Stimulated activated CD4-positive, alpha-beta T cell treated with anti-CD3 and anti-CD28 coated beads, TNF-alpha, amount 100 ng/mL, for 4 hours (primary cell): ENCODE measurements at places on chromosomes 5 and 9.

DNA sequence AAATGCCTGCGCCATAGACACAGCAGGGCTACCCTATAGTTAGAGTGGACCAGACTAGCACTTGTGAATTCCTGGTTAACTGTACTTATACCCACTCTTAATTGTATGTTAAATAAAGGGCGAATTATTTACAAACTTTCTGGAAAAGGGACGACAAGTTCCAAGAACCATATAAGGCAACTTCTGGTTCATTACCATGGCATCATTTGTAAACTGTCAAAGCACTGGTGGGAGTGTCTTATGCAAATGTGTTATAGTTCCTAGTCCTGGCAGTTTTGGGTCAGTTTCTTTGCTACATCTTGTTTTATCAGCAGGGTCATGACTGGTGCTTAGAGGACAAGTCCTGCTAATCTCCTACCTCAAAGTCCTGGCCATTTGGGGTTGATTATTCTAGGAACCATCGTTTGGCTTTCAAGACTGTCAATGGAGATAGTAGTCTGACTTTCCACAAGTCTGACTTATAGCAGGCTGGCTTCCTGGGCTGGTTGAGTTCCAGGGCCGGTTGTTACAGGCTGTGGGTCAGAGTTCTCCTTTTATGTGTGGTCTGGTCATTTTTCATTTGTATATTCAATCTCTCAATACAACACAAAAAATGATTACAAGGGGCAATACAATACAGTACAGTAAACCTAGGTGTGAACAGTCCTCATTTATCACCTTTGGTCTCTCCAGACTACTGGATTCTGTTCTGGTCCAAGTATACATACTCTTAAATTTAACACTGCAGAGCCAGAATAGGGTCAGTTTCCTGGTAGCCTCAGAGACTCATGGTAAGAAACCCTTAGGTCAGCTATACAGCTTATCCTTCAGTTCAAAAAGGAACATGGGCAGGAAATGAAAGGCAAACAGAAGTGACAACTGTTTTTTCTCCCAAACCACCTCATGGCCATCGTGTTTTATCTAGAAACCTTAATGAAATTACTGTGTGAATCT, 8.3 kb upstream of the CFAP95 start:
- DNase-seq, result no peak

DNA sequence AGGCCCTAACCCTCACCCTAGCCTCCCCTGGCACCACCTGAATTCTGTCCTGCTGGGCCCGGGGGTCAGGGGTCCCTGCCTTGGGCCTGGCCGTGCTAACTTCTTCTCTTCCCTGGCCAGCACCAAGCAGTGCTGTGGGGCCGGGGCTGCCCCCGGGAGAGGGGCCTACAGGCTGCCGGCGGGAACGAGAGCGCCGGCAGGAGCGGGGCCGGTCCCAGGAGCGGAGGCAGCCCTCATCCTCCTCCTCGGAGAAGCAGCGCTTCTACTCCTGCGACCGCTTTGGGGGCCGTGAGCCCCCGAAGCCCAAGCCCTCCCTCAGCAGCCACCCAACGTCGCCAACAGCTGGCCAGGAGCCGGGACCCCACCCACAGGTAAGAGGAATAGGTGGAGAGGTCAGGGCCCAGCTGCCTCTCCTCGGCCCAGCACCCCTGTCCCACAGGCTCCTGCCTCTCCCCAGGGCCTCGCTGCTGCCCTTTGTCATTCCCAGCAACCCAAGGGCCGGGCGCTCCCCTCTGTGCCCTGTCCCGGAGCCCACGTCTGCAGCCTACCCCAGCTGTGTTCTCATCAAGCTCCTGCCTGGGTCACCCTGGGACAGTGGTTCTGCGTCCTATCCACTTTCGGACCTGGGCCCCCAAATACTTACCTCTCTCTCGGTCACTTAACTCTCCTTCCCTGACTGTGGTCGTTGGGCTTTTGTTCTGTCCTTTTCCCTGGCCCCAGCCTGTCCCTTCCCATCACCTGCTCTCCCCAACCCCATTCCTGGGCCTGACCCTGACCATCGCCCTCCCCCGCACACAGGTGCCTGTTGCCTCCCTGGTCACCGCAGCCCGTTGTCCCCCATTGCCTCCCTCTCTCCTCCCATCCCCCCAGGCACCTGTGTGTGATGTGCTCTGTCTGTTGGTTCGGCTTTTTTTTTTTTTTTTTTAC, 243.2 kb downstream of the CACNA1B start:
- no peak for DNase-seq

- no peak for DNase-seq
These were observed 1158.8 kb upstream of the DMAC1 start for GRCh38 chr9:8958358-8958757.

- DNase-seq, result no peak
These were observed 223.7 kb downstream of the DMRT2 start for GRCh38 chr9:1273859-1274258.

DNA sequence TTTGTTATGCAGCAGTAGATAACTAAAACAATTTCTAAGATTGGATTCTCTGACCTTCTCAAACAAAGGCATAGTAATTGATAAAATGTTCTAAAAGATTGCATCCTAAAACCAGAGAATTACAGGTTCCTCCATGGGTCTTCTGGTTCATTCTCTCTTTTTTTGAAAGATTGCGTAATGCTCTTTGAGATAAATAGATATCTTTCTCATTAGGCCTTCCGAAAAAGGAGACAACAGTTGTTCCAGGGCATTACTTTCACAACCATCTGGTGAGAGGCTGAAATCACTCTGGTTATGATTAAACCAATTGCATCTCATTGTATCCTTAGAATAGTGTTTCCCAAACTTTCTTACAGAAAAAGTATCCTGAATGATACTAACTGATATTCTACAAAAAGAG, 174.7 kb upstream of the NREP start:
- DNase-seq, result no peak

DNA sequence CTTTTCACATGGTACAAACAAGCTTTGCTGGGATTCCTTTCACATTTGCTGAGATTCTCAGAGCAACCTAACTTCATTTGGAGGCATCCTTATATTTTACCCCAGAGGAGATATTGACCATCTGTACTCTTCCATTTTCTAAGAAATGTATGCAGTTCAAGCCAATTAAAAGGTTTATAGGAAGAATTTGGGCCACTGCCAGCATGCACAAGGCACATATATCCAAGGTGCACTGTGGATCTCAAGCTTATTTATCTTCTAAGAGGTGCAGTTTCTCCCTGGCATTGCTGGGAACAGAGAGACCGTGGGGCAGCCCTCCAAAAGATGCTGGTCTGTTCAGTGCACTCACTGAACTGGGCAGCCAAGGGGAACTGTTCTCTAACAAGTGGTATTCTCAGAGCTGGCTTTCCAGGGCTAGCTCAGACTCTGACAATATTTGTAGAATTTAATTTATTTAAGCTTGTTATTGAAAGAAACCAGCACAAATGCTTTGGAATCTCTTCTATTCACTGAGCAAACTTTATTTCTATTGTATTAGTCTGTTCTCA, 213.3 kb downstream of the TENT4A start:
- DNase-seq, result no peak

- no peak for DNase-seq
These were observed 137.1 kb upstream of the ERCC6L2 start for GRCh38 chr9:95738438-95738837.

- no peak for DNase-seq
These were observed 29.4 kb upstream of the SPATA31E1 start for GRCh38 chr9:87853302-87853701.

- no peak for DNase-seq
These were observed 302.2 kb downstream of the DIRAS2 start for GRCh38 chr9:90340421-90340820.

GRCh38 chr5:168853972-168854371, 274.8 kb upstream of the PANK3 start:
- DNase-seq, result no peak

DNA sequence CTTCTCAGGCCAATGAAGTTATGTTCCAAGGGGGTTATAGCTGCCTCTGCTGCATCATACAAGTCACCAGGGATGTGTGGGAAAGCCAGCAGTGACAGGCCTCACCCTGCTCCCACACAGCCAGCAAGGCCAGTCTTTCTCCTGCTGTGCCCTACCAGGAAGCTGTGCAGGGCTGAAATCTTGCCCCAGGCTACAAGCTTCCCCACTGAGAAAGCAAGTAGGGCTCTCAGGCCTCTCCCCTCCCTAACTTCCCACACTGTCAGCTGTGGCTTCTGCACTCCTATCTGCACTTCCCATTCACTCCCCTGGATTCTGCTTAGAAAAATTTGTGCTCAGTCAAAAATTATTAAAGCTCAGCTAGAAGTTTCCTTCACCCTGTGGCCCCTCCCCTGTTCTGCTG, 611.2 kb upstream of the ZNF608 start:
- DNase-seq, result no peak

DNA sequence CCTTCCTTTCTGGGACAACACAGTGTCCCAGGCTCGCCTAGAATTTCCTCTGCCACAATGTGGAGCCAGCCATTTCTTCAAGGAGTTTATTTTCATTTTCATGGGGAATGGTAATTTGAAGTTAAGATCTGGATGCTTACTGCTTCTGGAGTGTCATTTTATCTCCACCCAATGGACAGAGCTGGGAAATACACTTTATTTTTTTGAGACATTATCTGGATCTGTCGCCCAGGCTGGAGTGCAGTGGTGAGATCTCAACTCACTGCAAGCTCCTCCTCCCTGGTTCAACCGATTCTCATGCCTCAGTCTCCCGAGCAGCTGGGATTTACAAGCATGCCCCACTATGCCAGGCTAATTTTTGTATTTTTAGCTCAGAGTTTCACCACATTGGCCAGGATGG, 12.7 kb upstream of the THG1L start:
- DNase-seq, result no peak

- DNase-seq, result no peak
These were observed 235.7 kb downstream of the COMMD10 start for GRCh38 chr5:116320486-116320885.

GRCh38 chr5:112138526-112138925, 280.6 kb downstream of the EPB41L4A start:
- no peak for DNase-seq

- no peak for DNase-seq
These were observed 11.3 kb downstream of the SMARCA2 start for GRCh38 chr9:2026220-2026997.

DNA sequence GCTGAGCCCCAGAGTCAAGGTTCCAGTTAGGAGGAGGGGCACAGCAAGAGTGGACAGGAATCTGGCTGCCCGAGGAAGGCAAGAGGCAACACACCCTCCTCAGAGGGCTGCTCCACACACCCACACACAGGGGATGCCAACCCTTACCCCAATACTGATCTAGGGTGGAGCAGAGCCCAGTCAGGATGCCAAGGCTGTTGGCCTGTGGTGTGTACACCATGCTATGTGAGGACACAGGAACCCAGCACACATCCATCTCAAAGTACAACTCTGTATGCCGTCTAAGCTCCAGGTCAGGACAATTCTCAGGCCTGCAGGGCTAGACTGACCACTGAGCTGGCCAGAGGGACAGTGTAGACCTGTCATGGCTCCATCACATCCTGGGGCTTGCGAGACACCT, 2.6 kb downstream of the SEPTIN8 start:
- DNase-seq, result no peak

DNA sequence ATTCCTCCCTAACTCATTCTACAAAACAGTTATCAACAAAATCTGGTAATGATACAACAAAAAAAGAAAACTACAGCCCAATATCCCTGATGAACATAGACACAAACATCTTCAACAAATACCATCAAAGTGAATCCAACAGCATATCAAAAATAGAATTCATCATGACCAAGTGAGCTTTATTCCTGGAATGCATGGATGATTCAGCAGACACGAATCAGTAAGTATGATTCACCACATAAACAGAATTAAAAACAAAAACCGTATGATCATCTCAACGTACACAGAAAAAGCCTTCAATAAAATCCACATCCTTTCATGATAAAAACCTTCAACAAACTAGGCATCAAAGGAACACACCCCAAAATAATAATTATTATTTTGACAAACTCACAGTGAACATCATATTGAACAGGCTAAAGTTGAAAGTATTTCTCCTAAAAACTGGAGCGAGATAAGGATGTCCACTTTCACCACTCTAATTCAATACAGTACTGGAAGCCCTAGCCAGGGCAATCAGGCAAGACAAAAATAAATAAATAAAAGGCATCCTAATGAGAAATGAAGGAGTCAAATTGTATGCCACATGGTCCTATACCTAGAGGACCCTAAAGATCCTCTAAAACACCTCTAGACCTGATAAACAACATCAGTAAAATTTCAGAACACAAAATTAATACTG, 305.1 kb upstream of the RGMB start:
- DNase-seq, result no peak
